ENCODE measurements at places on chromosomes 7 and 10. TPM values are rescaled to one million over a fixed set of nuclear protein-coding genes. Genes with fewer than 3 reads are reported as not detected.

DNA sequence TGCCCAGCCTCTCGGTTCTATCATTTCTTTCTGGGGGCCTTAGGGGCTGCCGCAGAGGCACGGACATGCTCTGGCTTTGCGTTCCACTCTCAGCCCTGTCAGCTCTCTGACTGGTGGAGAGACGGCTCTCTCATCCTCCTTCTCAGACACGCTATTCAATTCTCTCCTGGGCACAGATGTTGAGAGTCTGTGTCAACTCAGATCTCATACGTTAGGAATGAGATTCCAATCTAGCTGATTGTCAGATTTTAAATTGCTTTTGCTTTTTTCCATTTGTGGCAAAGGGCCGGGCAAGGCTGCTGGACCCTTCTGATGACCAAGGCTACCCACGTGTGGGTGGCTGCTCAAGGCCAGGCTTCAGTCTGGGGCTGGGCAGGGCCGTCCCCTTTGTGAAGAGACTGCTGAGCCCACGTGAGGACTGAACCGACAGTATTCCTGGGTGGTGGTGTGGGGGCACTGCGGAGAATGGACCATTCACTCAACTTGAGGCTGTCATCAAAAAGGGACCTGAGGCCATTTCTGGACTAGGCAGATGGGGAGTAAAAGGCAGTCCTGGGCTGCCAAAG, 71.5 kb downstream of the CLEC2L start:
- DNase-seq, result peak; percentile 47

GRCh38 chr7:26648554-26648953, 215.8 kb downstream of the SKAP2 start:
- no peak for DNase-seq

DNA sequence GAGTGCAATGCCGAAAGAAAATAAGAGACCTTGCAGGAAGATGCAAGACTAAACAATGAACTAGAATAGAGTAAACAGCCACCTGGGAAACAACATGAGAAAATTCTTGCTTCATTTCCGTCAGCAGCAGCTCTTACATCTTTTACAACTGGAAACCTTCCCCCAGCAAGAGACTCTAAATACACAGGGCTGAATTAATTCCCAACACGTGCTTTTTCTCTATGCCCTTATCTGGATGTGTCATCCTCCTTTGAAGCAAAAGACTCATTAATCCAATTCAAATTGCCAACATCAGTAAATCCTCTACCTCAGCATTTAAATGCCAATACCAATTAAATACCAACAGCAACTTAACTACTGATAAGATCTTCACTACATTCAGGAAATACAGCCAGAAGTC, 99.0 kb upstream of the PDE1C start:
- no peak for DNase-seq

- DNase-seq, result no peak
Observed at GRCh38 chr10:91190388-91190870, 30.0 kb upstream of the PCGF5 start.

DNA sequence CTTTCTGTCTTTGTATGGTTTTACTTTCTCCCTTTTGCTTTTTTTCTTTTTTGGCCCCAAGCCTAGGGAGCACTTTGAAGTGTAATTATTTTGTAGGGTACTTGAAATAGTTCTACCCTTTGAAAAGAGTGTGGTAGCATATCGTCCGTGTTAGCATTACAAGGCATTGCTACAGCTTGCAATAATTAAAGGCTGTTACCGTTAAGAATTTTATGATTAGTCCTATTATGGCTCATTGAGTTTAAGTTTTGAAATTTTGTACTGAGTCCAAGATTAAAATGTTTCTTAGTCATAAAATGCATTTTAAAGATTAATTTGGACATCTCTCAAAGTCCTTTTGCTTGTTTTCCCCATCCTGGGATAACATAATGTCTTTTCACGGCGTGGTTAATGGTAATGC, 490.0 kb upstream of the LRRN3 start:
- no peak for DNase-seq

DNA sequence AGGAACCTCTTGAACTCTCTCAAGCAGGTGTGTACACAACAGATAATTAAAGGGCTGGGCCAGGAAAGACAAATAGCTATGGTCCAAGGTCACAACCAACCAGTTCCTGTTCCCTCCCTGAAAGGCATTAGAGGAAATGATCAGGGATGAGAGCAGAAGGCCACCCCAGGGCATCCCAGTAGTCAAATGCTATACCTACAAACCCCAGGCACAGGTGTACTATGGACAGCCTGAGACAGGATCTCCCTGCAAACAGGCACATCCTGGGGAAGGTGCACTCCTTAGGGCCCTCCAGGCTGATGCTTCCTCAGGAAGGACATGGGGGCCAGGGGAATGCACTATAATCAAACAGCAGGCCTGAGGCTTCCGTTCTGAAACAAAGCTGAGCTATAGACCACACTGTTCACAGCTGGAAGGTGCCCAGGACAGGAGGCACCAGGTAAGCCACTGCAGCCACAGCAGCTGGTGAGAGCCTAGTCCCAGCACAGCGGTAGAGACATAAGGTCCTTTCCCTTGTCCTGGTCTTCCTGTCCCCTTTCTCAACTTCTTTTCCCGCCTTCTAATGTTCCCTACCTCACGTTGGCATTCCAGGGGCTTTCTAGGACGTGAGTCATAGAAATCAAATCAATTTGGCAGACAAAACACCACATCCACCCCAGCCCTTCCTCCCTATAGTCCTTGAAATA, 13.3 kb downstream of the PARP12 start:
- DNase-seq, result no peak

SPRN gene
- 2.4 TPM for total RNA-seq

CRYGN gene
- total RNA-seq, result not detected

INMT gene
- 70.1 TPM for total RNA-seq

ADAMTS14 gene
- 8.7 TPM for total RNA-seq

Measured in chondrocyte (in vitro differentiated cells).